B cell (primary cell): ENCODE measurements at places on chromosomes 12 and 14.

DNA sequence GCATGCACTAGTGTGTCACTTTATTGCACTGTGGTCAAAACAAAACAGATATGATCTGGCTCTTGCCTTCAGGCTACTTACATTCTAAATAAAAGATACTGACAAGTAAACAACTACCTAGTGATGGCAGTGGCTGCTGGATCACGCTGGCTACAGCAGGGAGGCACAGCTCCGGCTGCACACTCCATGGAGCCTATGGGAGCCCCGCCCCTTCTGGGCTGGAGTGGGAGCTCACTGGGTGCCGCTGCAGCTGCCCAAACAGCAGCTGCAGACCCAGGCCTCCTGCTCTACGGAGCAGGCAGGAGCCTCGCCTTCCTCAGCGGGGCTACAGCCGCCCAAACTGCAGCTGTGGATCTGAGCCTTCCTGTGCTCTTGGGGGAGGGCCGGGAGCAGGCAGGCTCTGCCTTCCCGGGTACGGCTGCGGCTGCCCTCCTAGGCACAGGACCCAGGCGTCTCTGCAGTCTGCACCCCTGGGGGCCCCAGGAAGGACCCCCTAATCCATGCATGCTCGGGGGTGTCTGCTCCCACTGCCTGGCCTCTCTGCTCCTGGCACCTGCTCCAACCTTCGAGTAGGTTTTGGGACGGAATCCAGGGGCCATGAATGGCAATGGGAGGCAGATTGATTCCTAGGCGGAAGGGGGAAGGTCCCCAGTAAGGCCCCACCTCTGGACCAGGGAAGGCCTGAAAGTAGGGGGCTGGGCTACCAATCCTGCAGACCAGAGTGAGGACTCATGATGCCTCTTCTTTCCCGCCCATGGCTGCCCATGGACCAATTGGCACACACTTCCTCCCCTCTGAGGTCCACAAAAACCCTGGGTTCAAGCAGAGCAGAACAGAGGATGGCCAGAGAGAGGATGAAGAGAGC, 253.1 kb downstream of the ANO6 start:
- H3K4me1 ChIP-seq: no peaks in the 10 kb centered on the region
- H3K36me3 ChIP-seq: no peaks in the 10 kb centered on the region
- no peak overlapping the region for H3K27ac ChIP-seq
- DNase-seq: no peak
- no peaks in the 10 kb centered on the region for H3K27me3 ChIP-seq

DNA sequence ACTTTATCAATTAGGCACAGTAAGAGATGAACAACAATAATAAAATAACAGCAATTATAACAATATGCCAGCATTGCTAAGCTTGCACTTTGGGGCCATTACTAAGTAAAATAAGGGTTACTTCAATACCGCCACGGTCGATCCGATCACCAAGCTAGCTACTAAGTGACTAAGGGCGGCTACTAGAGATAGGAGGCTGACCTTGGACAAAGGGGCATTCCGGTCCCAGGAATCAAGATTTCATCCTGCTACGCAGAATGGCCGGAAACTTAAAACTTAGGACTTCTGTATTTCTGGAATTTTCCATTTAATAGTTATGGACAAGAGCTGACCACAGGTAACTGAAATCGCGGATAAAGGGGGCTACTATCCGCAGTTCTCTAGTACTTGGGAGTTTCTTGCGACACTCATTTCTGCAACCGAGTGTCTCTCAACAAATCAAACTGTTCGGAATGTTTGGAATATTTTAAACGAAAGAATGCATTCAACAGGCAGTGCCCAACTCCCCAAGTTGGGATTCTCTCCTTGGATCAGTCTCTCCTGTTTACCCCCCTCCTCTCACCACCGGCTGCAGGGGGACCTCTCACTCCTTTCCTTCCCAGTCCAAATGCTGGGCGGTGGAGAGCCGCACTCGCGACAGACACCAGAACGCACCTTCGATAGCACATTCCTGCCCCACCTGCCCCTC, 650 bp downstream of the HEBP1 start:
- peaks cover 11% of the 10 kb centered on the region for H3K4me1 ChIP-seq
- DNase-seq: no peak
- H3K27ac ChIP-seq: peak overlapping the region; percentile 59
- H3K4me3 ChIP-seq: peak overlapping the region; percentile 82

- H3K4me1 ChIP-seq: peaks cover 17% of the 10 kb centered on the region
- peak within 1 kb of the TSS; percentile 13 for H3K4me3 ChIP-seq
These were observed at the start of gene RASSF8 for GRCh38 chr12:25958428-25959070. TSS of gene RASSF8 (plus strand) at chr12:25958682. CDS start at chr12:26055344, 96,662 bp downstream.

GRCh38 chr12:87943762-87944161, 85.4 kb downstream of the C12orf50 start:
- H3K36me3 ChIP-seq: no peaks in the 10 kb centered on the region
- no peak for DNase-seq
- no peaks in the 10 kb centered on the region for H3K4me1 ChIP-seq
- H3K27ac ChIP-seq: no peak overlapping the region
- no peaks in the 10 kb centered on the region for H3K27me3 ChIP-seq
- H3K4me3 ChIP-seq: no peak overlapping the region

GRCh38 chr14:102579696-102580549, 12.5 kb upstream of the RCOR1 start:
- no peak for DNase-seq
- H3K36me3 ChIP-seq: no peaks in the 10 kb centered on the region
- H3K4me1 ChIP-seq: peaks cover under 1% of the 10 kb centered on the region
- no peaks in the 10 kb centered on the region for H3K27me3 ChIP-seq
- H3K27ac ChIP-seq: no peak overlapping the region

DNA sequence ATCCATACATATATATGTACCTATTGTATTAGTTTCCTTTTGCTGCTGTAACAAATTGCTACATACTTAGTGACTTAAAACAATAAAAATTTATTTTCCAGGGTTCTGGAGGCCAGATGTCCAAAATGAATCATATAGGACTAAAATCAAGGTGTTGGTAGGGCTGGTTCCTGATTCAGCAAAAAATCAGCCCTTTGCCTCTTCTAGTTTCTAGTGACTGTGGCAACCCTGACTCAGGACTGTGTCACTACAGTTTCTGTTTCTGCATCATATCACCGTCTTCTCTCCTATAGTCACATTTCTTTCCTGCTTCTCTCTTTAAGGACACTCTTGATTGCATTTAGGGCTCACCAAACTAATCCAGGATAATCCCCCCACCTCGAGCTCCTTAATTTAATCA, 386.3 kb upstream of the TBX3 start:
- H3K4me1 ChIP-seq: no peaks in the 10 kb centered on the region
- no peak for DNase-seq
- H3K36me3 ChIP-seq: no peaks in the 10 kb centered on the region
- no peak overlapping the region for H3K27ac ChIP-seq
- no peaks in the 10 kb centered on the region for H3K27me3 ChIP-seq
- no peak overlapping the region for H3K4me3 ChIP-seq

- no peak for DNase-seq
- no peaks in the 10 kb centered on the region for H3K4me1 ChIP-seq
- H3K36me3 ChIP-seq: no peaks in the 10 kb centered on the region
- H3K27me3 ChIP-seq: no peaks in the 10 kb centered on the region
- no peak overlapping the region for H3K27ac ChIP-seq
These were observed 68.8 kb downstream of the TMX1 start for GRCh38 chr14:51308866-51309265.

GRCh38 chr12:50016501-50017475, 8.5 kb downstream of the RACGAP1 start:
- no peak for DNase-seq
- H3K27ac ChIP-seq: no peak overlapping the region
- no peak overlapping the region for H3K4me3 ChIP-seq
- no peaks in the 10 kb centered on the region for H3K36me3 ChIP-seq

- H3K27ac ChIP-seq: no peak overlapping the region
- DNase-seq: no peak
- no peak overlapping the region for H3K4me3 ChIP-seq
- H3K27me3 ChIP-seq: peaks cover 2% of the 10 kb centered on the region
- no peaks in the 10 kb centered on the region for H3K4me1 ChIP-seq
These were observed 139.9 kb upstream of the KRR1 start for GRCh38 chr12:75651342-75651695.

- H3K4me3 ChIP-seq: no peak overlapping the region
- no peaks in the 10 kb centered on the region for H3K36me3 ChIP-seq
- no peaks in the 10 kb centered on the region for H3K4me1 ChIP-seq
- DNase-seq: no peak
- H3K27ac ChIP-seq: no peak overlapping the region
These were observed 382.5 kb upstream of the TMTC1 start for GRCh38 chr12:30166006-30166795.

DNA sequence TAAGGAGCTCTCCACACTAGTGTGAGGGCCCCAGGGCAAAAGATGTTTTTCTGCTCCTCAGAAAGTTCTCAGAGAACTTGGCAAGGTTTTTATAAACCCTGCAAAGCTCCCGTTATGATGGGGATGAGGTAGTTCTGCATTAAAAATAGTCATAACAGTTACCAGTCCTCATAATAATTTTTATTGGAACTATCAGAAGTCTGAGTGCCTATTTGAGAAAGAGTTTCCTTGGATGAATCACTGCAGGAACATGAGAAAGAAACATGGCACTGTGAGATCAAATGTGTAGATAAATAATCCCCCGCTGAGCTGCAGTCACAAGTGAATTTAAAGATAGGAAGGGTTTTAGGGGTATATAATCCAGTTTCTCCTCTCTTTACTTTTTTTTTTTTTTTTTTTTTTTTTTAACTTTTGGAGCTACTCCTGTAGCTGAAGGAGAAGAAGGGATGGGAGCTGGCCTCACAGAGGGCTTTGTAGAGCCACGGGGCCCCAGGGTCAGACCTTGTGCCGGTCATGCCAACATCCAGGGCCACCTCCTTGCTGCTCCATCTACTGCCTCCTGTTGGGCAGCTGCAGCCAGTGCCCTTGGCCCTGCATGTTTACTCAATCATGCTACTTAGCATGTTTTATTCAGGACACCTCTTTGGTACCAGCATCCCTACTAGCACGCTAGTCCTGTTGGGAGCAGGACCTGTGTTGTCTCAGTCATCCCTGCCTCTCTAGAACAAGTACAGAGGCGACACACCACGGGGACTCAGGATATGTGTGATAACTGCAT, 39.5 kb downstream of the EVL start:
- no peak for DNase-seq
- peaks cover 24% of the 10 kb centered on the region for H3K4me1 ChIP-seq
- H3K36me3 ChIP-seq: peaks cover 93% of the 10 kb centered on the region
- no peaks in the 10 kb centered on the region for H3K27me3 ChIP-seq

DNA sequence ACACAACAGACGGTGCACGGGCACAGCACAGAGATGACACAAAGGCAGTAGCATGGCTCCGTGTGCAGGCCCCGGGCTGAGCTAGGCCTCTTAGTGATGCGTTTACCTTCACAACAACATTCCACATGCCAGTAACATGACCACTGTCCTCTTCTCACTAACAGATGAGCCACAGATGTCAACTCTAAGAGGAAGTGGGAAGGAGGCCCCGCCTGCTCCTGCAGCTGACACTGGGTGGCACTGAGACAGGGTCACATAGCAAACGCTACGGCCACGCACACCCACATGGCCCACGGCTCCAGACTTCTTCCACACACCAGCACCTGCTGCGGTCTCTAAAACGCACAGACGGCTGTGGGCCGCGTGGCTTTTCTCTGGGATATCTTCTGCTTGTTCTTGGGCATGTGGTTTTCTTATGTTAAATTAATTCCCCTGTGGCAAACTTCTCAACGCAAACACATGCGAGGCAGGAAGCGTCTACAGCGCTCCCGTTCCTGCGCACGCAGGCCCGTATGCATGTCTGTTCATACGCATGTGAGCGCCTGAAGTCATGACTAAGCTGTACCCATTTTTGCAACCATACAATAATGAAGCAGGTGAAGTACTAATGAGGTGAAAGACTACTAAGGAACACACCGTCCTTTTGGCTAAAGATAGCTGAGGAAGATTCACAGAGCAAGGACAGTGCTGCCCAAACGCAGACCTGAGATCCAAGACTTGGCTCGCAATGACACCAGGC, 26.8 kb downstream of the AMN start:
- peak; percentile 87 for DNase-seq
- H3K4me3 ChIP-seq: peak overlapping the region; percentile 8
- H3K27ac ChIP-seq: peak overlapping the region; percentile 71
- H3K27me3 ChIP-seq: no peaks in the 10 kb centered on the region

GRCh38 chr12:81332054-81332453, 254.2 kb downstream of the ACSS3 start:
- no peak overlapping the region for H3K4me3 ChIP-seq
- DNase-seq: no peak
- no peaks in the 10 kb centered on the region for H3K27me3 ChIP-seq
- H3K36me3 ChIP-seq: no peaks in the 10 kb centered on the region
- no peak overlapping the region for H3K27ac ChIP-seq

- no peak for DNase-seq
- H3K36me3 ChIP-seq: no peaks in the 10 kb centered on the region
- H3K27me3 ChIP-seq: no peaks in the 10 kb centered on the region
- H3K27ac ChIP-seq: no peak overlapping the region
These were observed 393.0 kb downstream of the FSCB start for GRCh38 chr14:44113769-44114730.

- no peak overlapping the region for H3K4me3 ChIP-seq
- no peak overlapping the region for H3K27ac ChIP-seq
- DNase-seq: no peak
- no peaks in the 10 kb centered on the region for H3K27me3 ChIP-seq
- H3K4me1 ChIP-seq: peaks cover 50% of the 10 kb centered on the region
These were observed 19.4 kb upstream of the FIGNL2 start for GRCh38 chr12:51867796-51868428.

- no peaks in the 10 kb centered on the region for H3K36me3 ChIP-seq
- H3K4me1 ChIP-seq: peaks cover 17% of the 10 kb centered on the region
- H3K27ac ChIP-seq: no peak overlapping the region
- DNase-seq: no peak
- H3K4me3 ChIP-seq: no peak overlapping the region
These were observed 38.1 kb downstream of the DUSP6 start for GRCh38 chr12:89314060-89314761.

DNA sequence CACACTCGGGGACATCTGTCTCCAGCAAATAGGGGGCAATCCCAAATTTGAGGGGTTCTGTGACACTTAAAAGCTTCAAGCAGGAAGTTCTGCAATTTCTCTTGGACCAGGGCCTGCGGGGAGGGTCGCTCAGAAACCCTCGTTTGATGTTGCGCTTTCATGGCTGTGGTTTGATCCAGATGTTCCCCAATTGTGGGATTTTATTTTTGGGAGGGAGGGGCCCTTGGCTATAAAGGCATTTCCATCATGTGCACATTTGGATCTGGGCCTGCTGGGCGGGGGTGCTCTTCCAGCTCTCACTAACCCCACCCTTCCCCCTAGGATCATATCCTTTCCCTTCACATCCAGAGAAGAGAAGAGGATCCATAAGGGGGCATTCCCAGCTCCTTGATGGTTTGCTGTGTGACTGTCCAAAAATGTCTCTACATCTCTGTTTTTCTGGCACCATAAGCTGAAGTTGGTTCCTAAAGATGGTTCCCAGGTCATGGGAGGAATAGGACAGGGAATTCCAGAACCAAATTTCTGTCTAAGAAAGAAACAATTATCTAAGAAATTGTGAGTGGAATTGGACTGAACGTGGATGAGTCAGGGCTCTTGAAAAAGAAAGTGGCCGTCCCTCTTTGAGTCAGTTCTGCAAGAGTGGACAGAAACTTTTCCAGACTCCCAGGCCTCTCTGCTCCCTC, 47.2 kb downstream of the SMUG1 start:
- no peak for DNase-seq
- H3K4me3 ChIP-seq: no peak overlapping the region
